Right atrium auricular region (tissue), 2 donors: ENCODE measurements at places on chromosomes 3 and 15. TPM values are rescaled to one million over a fixed set of nuclear protein-coding genes. Genes with fewer than 3 reads are reported as not detected.

DNA sequence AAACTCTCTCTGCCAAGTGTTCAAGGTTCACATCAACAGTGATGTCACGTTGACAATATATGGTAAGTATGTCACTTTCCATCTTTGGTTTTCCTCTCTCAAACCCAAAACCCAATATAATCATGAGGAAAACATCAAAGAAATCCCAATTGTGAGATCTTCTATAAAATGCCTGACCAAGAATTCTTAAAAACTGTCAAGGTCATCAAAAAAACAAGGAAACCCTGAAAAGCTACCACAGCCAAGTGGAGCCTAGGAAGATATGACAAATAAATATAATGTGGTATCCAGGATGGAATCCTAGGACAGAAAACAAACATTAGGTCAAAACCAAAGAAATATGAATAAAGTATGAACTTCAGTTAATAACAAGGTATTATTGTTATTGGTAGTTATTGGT, 85.2 kb upstream of the CCDC39 start:
- DNase-seq, result no peak

DNA sequence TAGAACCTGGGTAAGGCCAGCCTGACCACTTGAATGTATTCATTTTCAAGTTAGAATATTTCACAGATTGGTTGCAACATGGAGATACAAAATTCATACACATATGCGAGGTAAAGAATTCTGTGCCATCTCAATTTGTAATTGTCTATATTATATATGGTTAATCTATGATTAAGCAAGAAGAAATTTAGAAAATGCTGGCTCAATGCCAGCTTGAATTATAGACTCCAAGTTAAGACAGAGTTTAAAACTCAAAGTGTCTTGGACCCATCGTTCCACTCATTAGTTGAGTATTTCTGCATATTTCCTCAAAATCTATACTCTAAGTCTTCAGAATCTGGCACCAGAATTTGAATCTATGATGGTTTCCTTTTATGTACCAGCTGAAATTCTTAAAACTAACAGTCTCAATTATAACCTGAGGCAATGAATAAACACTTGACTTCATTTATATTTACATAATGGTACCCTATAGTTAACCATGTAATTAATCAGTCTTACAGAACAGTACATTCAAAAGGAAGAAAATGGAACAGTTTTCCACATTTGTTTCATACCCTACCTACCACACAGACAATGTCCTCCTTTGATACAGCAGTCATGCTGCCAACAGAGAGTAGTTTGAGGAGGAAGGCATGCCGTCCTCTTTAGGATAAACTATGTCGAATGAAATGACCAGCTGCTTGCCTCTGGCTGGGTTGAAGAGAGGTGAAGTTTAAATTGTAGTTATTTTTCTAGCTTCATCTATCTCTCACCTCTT, 95.7 kb downstream of the CD47 start:
- no peak for DNase-seq

DNA sequence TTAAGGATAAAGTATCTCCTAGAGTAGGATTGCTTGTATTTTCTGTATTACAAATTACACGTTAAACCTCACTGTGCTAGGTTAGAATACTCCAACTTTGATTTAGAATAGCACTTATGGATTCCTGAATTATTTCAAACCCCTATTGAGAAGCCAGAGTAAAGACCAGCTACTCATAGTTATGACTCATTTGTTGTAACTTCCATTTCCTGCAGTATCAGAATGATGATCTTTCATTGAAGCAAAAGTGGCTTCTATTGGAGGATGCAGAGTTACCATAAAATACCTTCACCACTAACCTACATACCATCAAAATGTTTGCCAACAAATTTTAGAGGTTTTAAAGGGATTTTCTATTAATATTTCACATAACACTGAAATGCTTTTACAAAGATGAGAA, 1322.7 kb upstream of the ALCAM start:
- DNase-seq, result no peak

The IGF1R gene
- total RNA-seq, result 64.1 TPM

The SHC4 gene
- total RNA-seq, result 5.3 TPM

The PRR20G gene
- not detected for total RNA-seq

The SLC51A gene
- total RNA-seq, result 0.35 TPM
